ENCODE measurements at places on chromosomes 2 and 18. TPM values are rescaled to one million over a fixed set of nuclear protein-coding genes. Genes with fewer than 3 reads are reported as not detected.
A peak's percentile ranks its signal among the peaks of the same experiment; 100 is the strongest.

SERPINB13 gene
- total RNA-seq = not detected

DNA sequence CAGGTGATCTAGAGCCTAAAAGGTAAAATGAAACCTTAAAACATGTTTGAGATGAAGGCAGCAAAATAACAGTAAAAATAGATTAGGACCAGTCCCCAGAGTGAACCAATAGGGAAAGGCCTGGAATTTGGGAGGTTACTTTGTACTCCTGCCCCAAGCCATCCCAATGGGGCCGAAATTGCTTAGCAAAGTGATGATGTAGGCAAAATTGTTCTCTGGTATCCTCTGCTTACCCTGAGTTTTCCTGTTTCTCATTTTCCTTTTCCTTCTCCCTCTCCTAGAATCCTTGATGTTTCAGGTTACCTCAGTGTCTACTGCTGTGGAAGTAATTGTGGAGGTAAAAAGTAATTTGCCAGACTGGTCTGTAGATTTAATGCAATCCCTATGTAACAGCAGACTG, 92.9 kb downstream of the TRABD2A start:
- DNase-seq = no peak
- peaks cover 3% of the 10 kb centered on the region for H3K36me3 ChIP-seq
- no peak overlapping the region for H3K27ac ChIP-seq
- H3K4me3 ChIP-seq = no peak overlapping the region
- H3K4me1 ChIP-seq = peaks cover 13% of the 10 kb centered on the region
- H3K27me3 ChIP-seq = no peaks in the 10 kb centered on the region

- H3K4me3 ChIP-seq = peak overlapping the region; percentile 85
- peaks cover 79% of the 10 kb centered on the region for H3K4me1 ChIP-seq
- H3K36me3 ChIP-seq = peaks cover 45% of the 10 kb centered on the region
- DNase-seq = peak; percentile 57
- peak overlapping the region; percentile 80 for H3K27ac ChIP-seq
- H3K27me3 ChIP-seq = no peaks in the 10 kb centered on the region
These were observed 1.3 kb downstream of the DUSP28 start for GRCh38 chr2:240561325-240561971.

DNA sequence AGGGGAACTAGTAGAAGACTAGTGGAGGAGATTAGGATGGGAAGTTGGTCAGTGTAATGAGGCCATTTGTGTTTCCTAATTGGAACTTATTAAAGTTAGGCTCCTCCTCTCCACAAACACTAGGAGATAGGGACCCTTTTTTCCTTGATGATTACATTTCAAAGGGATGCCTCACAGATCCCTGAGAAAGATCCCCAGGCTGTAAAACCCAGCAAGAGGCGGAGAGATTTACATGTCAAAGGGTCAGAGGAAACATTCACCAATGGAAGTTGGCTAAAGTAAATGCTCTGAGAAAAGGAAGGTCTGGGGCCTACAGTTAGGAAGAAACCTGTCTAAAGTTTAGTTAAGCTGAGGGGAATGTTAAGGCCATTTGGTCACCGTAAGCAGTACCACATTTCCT, 1.4 kb upstream of the CCDC85A start:
- peaks cover 42% of the 10 kb centered on the region for H3K27me3 ChIP-seq
- H3K4me1 ChIP-seq = peaks cover 7% of the 10 kb centered on the region
- no peak overlapping the region for H3K4me3 ChIP-seq
- H3K36me3 ChIP-seq = no peaks in the 10 kb centered on the region

DNA sequence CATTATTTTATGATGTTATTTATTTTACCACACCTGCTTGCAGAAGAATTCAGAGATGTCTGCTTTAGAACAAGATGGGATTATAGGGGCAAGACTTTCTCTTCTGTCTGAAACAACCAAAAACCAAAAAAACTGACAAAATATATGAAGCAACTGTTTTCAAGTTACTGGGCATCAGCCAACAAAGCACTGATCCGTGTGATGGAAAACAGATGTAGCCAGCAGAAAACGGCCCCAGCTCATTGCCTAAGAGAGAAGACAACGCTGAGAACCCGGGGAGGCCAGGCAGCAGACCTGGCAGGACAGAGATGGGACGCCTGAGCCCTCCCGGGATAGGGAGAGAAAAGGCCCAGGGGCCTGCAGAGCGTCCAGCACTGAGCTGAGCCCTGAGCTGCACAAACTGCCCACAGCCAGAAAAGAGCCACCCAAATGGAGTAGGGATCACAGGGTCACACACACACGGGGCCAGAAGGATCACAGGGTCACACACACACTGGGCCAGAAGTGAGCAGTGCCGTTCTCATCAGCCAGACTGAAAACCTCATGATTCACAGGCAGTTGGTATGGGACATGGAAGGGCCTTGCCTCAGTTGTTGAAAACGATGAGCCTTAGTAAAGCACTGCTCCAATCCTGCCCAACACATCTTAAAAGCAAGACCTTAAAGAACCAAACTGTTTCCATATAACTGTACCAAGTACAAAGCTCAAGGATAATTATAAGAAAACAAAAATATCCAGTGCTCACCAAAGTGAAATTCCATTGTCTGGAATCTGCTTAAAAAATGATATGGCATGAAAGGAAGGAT, 12.1 kb downstream of the PXDN start:
- no peak overlapping the region for H3K4me3 ChIP-seq
- H3K27ac ChIP-seq = no peak overlapping the region
- DNase-seq = peak; percentile 5
- no peaks in the 10 kb centered on the region for H3K4me1 ChIP-seq
- no peaks in the 10 kb centered on the region for H3K36me3 ChIP-seq

Data from activated CD8-positive, alpha-beta memory T cell treated with anti-CD3 and anti-CD28 coated beads, Interleukin-2, amount 10 ng/mL, durations not matched to agents 7 days and 5 days (primary cell).